ENCODE measurements at places on chromosomes 2 and 18. TPM values are rescaled to one million over a fixed set of nuclear protein-coding genes. Genes with fewer than 3 reads are reported as not detected.
A peak's percentile ranks its signal among the peaks of the same experiment; 100 is the strongest.

NLRC4 gene
- 0.07 TPM for total RNA-seq

SPR gene
- total RNA-seq, result 10.9 TPM

DNA sequence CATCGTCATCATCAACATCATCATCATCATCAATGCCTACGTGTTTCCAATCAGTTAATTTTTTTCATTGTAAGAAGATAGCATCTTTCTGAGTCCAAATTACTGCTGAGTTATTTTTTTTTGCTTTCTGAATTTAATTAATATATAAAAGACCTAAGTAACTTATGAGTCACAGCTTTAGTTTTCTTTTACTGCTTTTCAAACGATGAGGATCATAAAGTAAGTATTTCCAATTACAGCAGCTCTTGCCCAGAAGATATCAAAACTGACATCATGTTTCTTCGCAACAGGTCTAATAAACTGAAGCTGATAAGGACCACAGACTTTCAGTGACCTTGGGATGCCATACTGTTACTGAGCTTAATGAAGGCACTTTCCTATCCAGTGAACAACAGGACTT is 442.2 kb downstream of the DSEL start:
- H3K27me3 ChIP-seq, result no peaks in the 10 kb centered on the region
- no peak overlapping the region for H3K27ac ChIP-seq
- no peak overlapping the region for H3K4me3 ChIP-seq

MARCO gene
- total RNA-seq, result not detected

GRCh38 chr2:88100489-88100858 is 27.4 kb downstream of the FABP1 start:
- no peak overlapping the region for H3K4me3 ChIP-seq
- no peak overlapping the region for H3K27ac ChIP-seq
- H3K4me1 ChIP-seq, result no peaks in the 10 kb centered on the region
- H3K36me3 ChIP-seq, result no peaks in the 10 kb centered on the region

DNA sequence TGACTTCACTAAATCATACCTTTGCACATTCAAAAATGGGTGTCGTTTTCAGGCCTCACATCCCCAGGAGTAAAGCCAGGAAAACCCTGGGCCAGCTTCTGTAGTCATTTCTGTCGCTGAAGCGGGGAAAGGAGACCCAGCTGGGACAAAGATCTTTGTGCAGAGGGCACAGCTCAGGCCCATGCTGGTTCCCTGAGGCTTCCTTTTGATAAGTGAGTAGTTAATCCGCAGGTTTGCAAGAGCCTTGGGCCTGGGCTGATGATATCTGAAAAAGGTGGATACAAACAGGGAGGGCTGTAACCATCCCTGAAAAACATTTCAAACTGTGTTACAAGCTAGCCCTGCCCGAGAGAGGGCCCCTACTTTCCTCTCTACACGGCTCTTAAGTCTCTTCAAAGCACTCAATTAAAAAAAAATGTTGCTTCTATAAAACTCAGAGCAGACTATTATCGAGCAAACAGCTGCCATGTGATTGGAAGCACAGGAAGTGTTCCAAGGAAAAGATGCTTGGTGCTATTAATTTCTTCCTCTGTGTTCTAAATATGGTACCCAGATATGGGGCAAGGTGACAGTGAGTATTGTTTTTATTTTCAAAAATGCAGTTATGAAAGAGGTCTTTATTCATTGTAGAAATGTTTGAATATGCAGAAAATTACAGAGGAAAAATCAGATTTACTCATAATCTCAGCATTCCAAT is 117.2 kb downstream of the LNPK start:
- H3K4me1 ChIP-seq, result no peaks in the 10 kb centered on the region
- no peaks in the 10 kb centered on the region for H3K36me3 ChIP-seq
- H3K27me3 ChIP-seq, result peaks cover 9% of the 10 kb centered on the region
- no peak for DNase-seq
- no peak overlapping the region for H3K4me3 ChIP-seq

- H3K36me3 ChIP-seq, result no peaks in the 10 kb centered on the region
- no peak overlapping the region for H3K4me3 ChIP-seq
- H3K4me1 ChIP-seq, result no peaks in the 10 kb centered on the region
- no peak overlapping the region for H3K27ac ChIP-seq
- DNase-seq, result no peak
Measured at GRCh38 chr2:216985658-216986141, 125.8 kb upstream of the TNP1 start.

DNA sequence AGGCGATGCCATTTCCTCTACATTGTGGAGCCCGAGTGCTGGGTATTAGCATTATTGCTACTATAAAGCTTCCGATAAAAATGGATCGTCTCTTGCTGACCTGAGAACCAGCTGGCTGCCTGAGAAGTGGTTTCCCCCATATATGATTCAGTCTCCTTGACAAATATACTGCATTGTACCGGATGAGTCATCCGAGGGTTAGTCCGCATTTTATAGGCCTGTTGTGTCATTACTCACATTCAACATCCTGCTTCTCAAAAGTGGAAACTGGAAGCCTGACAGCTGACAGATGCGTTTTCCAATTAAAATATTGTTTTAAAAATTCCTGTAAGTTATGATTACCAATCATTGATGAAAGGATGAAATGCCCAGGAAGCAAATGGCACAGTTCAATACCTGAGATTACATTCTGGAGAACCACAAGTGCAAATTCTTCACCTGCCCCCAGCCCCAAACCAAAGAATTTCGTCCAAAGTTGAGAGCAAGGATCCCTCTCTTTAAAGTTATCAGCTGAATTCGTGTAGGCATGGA is 65.7 kb downstream of the SPRED2 start:
- H3K27me3 ChIP-seq, result peaks cover 2% of the 10 kb centered on the region
- no peak overlapping the region for H3K27ac ChIP-seq
- peaks cover 43% of the 10 kb centered on the region for H3K4me1 ChIP-seq
- peaks cover 3% of the 10 kb centered on the region for H3K36me3 ChIP-seq
- H3K4me3 ChIP-seq, result no peak overlapping the region
- DNase-seq, result no peak

GRCh38 chr2:226836548-226836885 is 663 bp downstream of the RHBDD1 start:
- peaks cover 66% of the 10 kb centered on the region for H3K4me1 ChIP-seq
- peak overlapping the region; percentile 99 for H3K27ac ChIP-seq

GRCh38 chr2:178761759-178762371 is 45.4 kb downstream of the TTN start:
- no peaks in the 10 kb centered on the region for H3K4me1 ChIP-seq
- no peak overlapping the region for H3K4me3 ChIP-seq
- H3K36me3 ChIP-seq, result no peaks in the 10 kb centered on the region
- no peak overlapping the region for H3K27ac ChIP-seq

GKN1 gene
- not detected for total RNA-seq

DNA sequence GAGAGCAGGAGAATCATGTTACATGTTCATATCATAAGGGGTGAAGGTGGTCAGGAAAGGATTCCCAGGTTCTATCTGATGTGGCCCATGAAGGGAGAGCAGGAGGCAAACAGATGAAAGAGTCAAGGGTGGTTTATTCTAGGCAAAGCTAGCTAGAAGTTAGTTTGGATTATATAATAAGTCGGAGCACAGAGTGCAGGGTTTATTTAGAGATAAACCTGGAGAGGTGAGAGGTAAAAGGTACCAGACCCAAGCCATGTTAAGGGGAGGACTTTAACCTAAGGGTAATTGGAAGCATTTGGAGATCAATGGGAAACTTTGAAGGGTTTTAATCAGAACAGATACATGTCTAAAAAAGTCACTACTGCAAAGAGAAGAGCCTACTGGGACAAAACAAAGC is 69.2 kb upstream of the LRATD1 start:
- no peaks in the 10 kb centered on the region for H3K27me3 ChIP-seq
- H3K4me3 ChIP-seq, result no peak overlapping the region
- H3K36me3 ChIP-seq, result no peaks in the 10 kb centered on the region
- DNase-seq, result no peak
- no peak overlapping the region for H3K27ac ChIP-seq

DNA sequence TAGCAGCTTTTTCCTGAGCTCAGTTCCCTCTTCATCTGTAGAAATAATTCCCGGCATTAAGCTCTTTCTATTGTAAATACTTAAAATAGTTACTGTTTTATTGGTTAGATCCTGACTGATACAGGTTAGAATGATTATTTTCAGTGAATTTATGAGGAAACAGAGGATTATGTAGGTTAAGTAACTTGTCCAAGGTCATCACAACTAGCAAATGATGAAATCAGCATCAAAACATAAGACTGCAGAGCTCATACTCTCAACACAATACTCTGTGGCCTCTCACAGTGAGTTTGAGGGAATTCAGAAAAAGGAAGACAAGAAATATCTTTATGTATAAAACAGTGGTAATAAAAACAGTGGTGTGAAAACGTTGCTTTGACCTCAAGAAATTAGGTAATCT is 113.2 kb upstream of the DLX2 start:
- peaks cover 36% of the 10 kb centered on the region for H3K4me1 ChIP-seq
- H3K36me3 ChIP-seq, result peaks cover 5% of the 10 kb centered on the region
- no peak overlapping the region for H3K27ac ChIP-seq
- DNase-seq, result no peak
- no peaks in the 10 kb centered on the region for H3K27me3 ChIP-seq

- H3K36me3 ChIP-seq, result no peaks in the 10 kb centered on the region
- no peak for DNase-seq
- no peaks in the 10 kb centered on the region for H3K27me3 ChIP-seq
- no peak overlapping the region for H3K27ac ChIP-seq
- H3K4me3 ChIP-seq, result no peak overlapping the region
- no peaks in the 10 kb centered on the region for H3K4me1 ChIP-seq
Measured at GRCh38 chr18:50659091-50660003, 99.5 kb downstream of the MAPK4 start.

DNA sequence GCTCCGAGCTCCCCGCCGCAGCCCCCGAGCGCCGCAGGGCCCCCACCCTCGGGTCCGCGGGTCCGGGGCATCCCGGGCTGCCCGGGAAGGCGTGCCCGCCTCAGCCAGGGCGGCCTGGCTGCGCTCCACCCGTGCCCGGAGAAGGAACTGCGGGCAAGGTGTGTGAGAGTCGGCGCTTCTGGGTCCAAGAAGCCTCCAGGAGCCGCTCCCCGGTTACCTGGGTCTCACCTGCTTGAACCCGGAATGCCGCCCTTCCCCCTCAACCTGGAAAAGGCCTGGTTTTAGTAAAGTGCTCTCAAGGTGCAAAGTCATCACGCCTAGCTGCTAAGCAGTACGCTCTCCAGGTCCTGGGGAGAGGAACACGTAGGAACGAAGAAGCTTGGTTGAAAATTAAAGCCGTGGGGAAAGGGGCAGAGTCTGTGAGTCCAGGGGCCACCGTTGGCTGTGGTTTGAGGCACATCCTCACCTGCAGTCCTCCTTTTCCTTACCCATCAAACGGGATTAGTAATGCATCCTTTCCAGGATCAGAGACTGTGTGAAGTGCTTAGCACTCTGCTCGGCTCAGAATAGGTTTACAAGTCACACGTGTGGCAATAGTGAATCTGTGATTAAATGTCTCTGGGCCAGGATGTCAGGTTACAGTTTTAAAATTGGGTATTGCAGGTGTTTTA is 1.2 kb downstream of the ASAP2 start:
- no peak overlapping the region for H3K27ac ChIP-seq
- peaks cover 5% of the 10 kb centered on the region for H3K4me1 ChIP-seq
- peaks cover 54% of the 10 kb centered on the region for H3K27me3 ChIP-seq
- peak overlapping the region; percentile 33 for H3K4me3 ChIP-seq
- H3K36me3 ChIP-seq, result no peaks in the 10 kb centered on the region
- DNase-seq, result no peak

- no peak overlapping the region for H3K27ac ChIP-seq
- peaks cover 2% of the 10 kb centered on the region for H3K4me1 ChIP-seq
- no peaks in the 10 kb centered on the region for H3K27me3 ChIP-seq
- no peak overlapping the region for H3K4me3 ChIP-seq
- no peaks in the 10 kb centered on the region for H3K36me3 ChIP-seq
Measured at GRCh38 chr2:169090133-169090820, 20.9 kb downstream of the DHRS9 start.

GRCh38 chr2:219247678-219248642 is 2.7 kb downstream of the STK16 start:
- H3K27ac ChIP-seq, result peak overlapping the region; percentile 99
- peaks cover 75% of the 10 kb centered on the region for H3K4me1 ChIP-seq
- H3K27me3 ChIP-seq, result no peaks in the 10 kb centered on the region
- peaks cover 34% of the 10 kb centered on the region for H3K36me3 ChIP-seq
- DNase-seq, result peak; percentile 55
- H3K4me3 ChIP-seq, result peak overlapping the region; percentile 99

DNA sequence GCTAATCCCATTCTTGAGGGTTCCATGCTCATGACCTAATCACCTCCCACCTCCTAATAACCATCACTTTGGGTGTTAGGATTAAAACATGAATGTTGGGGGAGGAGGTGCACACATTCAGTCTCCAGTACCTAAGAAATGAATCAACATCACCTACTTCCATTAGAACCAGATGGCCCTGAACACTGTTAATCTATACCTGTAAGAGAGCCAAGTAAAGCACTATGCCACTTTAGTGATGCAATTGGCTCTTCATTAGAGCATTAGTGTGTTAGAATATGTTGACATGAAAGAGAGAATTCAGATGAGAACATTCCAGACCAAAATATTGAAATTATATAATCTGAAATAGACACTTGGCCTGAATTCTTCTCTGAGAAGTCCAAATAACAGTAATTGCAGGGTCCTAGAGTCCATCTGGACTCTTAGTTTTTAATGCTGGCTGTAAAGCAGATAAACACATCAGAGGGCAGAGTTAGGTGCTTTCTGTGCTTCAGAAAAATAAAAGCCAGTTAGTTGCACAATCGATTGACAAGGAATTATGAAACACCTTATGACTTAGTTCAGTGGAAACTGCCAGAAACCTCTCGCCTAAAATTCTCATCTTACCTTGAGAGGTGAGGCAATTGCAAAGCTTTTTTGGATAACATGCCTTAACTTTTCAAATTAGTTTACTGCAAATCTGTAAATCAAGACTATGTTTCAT is 923.7 kb downstream of the SLC4A3 start:
- no peaks in the 10 kb centered on the region for H3K36me3 ChIP-seq
- H3K4me1 ChIP-seq, result no peaks in the 10 kb centered on the region
- DNase-seq, result no peak
- no peaks in the 10 kb centered on the region for H3K27me3 ChIP-seq
- H3K4me3 ChIP-seq, result no peak overlapping the region

IRS1 gene
- total RNA-seq, result 3.8 TPM

KIF5C gene
- 17.9 TPM for total RNA-seq

VPS4B gene
- 60.7 TPM for total RNA-seq

DNA sequence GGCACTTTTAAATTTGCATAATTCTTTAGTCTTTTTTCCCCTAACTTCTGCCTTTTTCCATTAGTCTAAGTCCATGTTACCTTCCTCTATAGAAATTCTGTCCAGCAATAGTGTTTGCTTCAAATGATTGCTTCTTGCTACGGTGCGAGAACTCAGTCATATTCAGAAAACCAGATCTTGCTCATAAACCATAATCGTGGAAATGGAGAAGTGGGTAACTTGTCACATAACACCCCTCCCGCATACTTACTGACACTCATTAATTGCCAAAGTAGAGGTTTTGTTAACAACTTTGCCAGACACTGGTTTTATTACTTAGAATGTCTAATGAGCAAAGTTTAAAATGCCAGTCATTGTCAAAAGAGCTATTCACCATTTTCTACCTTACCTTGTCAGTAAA is 94.3 kb upstream of the TWSG1 start:
- no peak overlapping the region for H3K4me3 ChIP-seq
- DNase-seq, result no peak
- no peaks in the 10 kb centered on the region for H3K27me3 ChIP-seq
- peaks cover 7% of the 10 kb centered on the region for H3K4me1 ChIP-seq
- H3K36me3 ChIP-seq, result peaks cover 42% of the 10 kb centered on the region

LIMS3 gene
- total RNA-seq, result 0.12 TPM

Measured in activated T-helper 1 cell treated with anti-CD3 and anti-CD28 coated beads, Interleukin-12 subunit alpha, Interleukin-12 subunit beta, Interleukin-2, Interleukin-4 antibody, amounts not matched to agents 30 ng/mL and 10 ng/mL and 1 ng/mL, durations not matched to agents 14 hours and 24 hours and 36 hours (primary cell).